ENCODE measurements at places on chromosomes 6 and 20.

- no peak for DNase-seq
Observed at GRCh38 chr6:32692019-32692418, 25.6 kb upstream of the HLA-DQB1 start.

GRCh38 chr20:49690899-49691620 is 22.6 kb downstream of the B4GALT5 start:
- DNase-seq: no peak

- DNase-seq: no peak
Observed at GRCh38 chr6:166779381-166779780, 152.3 kb upstream of the RPS6KA2 start.

- no peak for DNase-seq
Observed at GRCh38 chr6:73027691-73028090, 197.6 kb downstream of the KHDC1L start.

GRCh38 chr20:24148372-24148771 is 159.8 kb upstream of the GGTLC1 start:
- no peak for DNase-seq

DNA sequence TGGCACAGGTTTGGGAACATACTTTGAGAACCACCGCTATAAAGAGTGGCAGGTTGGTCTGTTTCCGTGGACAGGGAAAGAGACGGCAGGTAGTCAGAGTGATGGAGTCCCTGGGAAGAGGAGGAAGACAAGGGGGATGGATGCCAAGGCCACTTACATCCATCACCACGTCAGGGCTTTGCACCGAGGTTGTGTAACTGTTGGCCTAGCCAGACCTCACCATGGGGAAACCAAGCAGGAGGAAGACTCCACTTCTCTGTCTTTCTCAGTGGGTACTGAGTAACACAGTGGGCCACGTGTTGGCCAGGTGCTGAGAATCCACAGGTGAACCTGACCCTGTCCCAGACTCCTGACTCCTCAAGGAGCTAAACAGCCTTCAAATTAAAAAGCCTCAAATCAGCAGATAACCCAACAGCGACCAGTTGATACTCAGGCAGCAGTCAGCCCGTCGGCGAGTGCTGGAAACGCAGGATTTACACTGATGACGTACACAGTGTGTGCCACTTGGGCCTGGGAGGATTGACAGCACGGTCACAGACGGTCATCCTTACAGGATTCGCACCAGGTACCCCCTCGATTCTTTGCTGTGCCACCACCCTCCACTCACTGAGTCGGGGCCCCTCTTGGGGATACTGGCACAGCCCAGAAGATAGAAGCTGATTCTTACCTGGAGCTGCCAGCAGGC is 134.6 kb upstream of the SNX9 start:
- no peak for DNase-seq

- no peak for DNase-seq
Observed at GRCh38 chr6:14291331-14291730, 173.8 kb downstream of the CD83 start.

DNA sequence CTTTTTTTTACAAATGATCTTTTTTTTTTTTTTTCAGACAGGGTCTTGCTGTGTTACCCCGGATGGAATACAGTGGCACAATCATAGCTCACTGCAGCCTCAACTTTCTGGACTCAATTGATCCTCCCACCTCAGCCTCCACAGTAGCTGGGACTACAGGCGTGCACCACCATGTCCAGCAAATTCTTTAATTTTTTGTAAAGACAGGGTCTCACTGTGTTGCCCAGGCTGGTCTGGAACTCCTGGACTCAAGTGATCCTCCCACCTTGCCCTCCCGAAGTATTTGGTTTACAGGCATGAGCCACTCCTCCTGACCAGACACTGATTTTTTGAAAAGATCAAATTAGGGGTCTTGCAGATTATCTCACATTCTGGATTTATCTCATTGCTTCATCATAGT is 11.0 kb upstream of the MYBL2 start:
- DNase-seq: no peak

DNA sequence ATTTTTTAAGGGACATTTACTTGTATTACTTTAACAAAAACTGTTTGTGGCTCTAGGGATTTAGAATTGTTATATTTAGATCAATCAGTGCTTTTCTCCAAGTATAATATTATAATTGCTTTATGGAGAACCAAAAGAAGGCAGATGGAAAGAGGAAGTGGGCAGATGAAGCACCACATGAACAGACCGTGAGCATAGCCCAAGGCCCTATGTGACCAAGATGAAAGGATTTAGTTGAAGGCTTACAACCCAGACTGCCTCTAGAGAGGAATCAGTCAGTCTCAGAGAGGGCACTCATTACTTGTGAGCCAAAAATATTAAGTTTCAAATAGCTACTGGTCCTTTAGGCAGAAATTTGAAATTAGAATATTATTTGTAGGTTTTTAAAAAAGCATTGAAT is 102.3 kb upstream of the IMPG1 start:
- DNase-seq: no peak

- DNase-seq: no peak
Observed at GRCh38 chr6:109687271-109687761, 3.7 kb downstream of the AK9 start.

GRCh38 chr6:25027221-25027916 is 91.6 kb upstream of the RIPOR2 start:
- DNase-seq: no peak

- no peak for DNase-seq
Observed at GRCh38 chr6:148459238-148459637, 116.6 kb downstream of the SASH1 start.

DNA sequence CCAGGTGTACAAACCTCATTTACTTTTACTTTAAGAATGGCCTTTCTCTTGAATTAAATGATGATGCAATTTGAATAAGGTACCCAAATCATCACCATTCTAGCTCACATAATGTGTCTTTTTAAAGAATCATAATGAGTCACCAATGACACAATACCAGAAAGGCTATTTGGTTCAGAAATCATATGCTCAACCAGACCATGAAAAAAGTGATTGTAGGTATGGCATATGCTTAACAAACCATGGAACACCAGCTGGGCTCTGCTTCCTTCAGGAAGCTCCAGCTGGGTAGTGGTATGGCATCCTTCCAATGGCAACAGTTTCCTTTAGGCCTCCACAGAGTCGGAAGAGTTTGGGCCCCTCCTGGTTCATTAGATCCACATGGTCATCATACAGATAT is 128.2 kb downstream of the FRK start:
- no peak for DNase-seq

DNA sequence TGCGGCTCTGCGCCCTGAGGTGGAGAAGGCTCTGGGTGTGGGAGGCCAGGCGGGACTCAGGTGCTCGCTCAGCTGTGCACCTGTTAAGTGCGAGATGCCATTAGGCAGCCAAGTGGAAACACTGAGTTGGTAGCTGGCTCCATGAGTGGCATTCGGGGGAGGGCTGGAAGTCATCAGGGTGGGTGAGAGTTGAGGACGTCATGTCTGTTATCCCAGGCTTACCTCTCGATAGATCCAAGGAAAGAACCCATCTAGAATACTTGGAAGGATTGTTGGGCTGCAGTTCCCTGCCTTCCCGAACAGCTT is 41.3 kb downstream of the TAF8 start:
- DNase-seq: no peak

GRCh38 chr6:65545920-65546319 is 161.1 kb downstream of the EYS start:
- DNase-seq: no peak

- no peak for DNase-seq
Observed at GRCh38 chr6:7544597-7544996, 3.1 kb downstream of the DSP start.

- no peak for DNase-seq
Observed at GRCh38 chr6:14734416-14735340, 511.2 kb upstream of the JARID2 start.

DNA sequence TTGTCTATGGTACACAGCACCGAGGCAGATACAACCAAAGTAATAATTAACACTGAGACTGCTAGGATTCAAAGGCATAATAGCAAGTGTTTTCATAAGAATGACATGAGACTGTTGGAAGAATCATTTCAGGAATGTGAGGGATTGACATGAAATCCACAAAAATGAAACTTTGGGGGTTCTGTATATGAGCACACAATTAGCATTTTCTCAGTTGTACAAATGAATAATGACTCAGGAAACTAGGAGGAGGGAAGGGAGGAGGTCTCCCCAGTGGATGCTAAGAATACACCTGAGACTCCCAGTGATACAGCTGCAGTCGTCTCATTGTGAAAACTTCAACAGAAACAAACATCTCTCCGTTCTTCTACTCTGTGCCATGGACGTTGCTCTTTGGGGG is 428.4 kb upstream of the PLCB4 start:
- no peak for DNase-seq

DNA sequence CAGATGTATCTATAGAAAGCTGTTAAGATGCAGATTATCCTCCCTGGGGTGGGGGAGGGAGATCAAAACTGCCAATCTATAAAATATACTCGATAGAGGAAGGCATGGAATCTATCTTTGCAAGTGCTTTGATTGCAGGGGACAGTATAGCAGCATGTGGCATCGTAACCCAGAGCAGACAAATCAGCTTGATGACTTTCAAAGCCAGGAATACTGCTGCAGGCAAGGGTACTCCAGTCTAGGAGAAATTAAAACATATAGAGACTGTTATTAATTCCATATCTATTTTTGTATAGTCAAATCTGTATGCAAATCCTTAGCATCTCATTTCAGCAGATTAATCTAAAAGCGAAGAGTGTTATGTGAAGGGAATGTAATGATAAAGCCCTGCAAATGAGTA is 159.4 kb downstream of the MMS22L start:
- no peak for DNase-seq

- DNase-seq: no peak
Observed at GRCh38 chr6:107345393-107345792, 114.0 kb downstream of the PDSS2 start.

DNA sequence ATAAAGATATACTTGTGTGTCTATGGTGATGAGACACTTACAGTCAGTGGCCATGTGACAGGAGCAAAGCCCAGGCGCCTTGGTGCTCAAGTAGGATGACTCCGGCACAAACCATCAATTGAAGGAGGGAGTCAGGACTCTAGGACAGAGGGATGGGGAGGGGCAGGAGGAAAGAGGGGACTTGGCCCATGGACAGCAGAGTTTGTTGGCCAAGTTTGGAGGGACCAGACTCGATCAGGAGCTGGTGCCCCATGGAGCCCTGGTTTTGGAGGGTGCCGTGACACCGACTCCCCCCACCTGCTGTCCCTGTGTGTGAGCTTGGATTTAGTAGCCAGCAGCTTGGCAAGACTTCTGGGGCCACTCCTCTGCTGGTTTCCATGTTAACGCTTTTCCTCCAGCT is 66.1 kb downstream of the ADNP start:
- DNase-seq: no peak

- no peak for DNase-seq
Observed at GRCh38 chr6:84906514-84906913, 142.1 kb upstream of the TBX18 start.

GRCh38 chr20:49340161-49340966 is 62.5 kb upstream of the ZNFX1 start:
- DNase-seq: no peak

DNA sequence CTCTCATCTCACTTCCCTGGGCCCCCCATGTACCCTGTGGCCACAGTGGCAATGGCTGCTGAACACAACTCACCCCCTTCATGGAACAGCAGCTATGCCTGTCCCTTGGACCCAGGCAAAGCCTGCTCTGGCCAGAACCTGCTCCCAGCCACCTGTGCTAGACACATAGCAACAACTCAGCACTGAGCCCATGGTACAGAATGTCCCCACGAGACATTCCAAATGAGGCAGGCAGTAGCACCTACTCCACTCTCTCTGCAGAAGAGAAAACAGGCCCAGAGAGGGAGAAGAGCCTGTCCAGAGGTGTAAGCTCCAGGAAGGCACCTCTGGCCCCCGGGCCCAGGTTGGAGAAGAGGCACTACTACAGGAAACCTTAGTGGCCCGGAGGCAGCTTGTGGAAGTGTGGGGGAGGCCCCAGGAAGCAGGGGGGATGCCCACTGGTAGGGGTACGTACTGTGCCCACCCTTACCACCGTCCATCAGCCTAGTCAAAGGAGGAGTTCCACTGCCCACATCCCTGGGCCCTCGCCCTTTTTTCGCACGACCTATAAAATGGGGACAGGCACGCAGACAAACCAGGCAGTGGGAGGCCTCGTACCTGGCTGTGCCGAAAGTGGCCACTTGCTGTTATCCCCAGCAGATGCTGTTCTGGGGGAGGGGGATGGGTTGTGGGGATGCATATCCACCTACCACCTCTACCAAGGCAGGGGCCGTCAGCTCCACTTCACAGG is 97.2 kb downstream of the ASXL1 start:
- DNase-seq: no peak

Measured in anterior cingulate cortex (tissue), 58 donors.